ENCODE measurements at places on chromosomes 2 and 18.

DNA sequence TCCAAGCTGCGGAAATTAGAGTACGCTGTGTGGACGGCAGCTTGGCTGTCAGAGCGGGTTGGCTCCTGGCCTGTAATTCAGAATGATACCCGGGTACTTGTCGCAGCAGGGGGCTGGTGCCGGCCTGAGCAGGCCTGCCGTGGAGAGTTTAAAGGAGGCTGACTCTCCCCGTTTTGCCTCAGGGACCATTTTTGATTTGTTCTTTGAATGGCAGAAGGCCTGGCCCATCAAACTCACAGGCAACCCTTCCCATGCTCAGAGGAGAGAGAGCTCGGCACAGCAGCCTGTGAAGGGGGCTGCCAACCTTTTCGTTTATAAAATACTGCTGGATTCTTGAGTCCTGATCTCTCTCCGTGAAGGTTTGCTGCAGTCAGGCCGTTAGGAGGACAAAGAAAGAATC is 151.3 kb downstream of the KLHL29 start:
- DNase-seq: no peak

DNA sequence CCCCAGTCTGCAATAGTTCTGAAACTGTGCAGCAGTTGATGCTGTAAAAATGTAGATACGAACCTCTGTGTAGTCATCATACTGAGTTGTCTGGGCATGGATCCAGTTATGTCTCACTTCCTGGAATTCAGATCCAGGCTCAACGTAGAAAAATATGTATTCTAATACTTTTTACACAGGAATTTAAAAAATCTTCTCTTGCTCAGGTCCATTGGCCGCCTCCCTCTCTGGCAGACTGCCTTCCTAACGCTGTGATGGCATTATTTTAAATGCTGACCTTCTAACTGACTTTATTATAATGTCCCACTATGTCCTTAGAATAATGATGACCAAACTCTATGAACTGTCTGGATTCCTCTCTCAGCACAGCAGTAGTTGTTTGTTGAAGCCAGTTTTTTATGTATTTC is 119.6 kb downstream of the FEZ2 start:
- DNase-seq: no peak

DNA sequence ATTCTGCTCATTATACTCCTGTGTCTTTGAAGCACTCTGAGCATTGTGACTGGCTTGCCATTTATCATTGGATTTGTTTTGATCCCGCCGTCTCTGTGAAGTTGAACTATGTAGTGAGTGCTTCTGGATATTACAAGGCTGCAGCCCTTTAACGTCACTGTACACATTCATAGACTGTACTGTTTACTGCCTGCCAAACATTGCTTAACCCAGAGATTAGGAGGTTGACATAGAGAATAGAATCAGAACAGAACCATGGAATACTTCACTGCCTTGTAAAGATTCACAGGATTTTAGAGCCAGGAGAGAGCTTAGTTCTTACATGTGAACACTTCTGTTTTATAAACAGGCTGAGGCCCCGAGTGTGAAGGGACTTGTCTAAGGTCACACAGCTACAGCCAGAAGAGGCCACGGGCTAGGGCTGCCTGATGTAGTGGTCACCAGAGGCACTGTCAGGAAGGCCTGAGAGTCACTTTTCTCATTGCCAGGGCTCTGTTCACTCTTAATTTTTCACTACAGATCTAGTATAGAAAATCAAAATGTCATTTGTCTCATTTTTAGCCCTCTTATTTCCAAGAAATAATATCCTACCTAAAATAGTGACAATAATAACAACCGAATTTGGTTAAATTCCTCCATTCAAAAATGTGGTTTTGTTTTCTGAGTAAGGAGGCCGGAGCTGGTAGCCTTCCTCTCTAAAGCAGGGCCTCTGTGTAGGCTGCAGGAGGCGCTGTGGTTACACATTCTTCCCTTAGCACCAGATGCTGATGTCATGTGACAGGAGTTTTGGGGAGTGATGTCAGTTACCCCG is 87.9 kb downstream of the UGGT1 start:
- no peak for DNase-seq

GRCh38 chr2:21710031-21710430 is 586.3 kb downstream of the TDRD15 start:
- DNase-seq: no peak

- no peak for DNase-seq
These were observed 1202.5 kb downstream of the DSC3 start for GRCh38 chr18:29840089-29840488.

GRCh38 chr2:72893594-72894319 is 6.5 kb downstream of the SPR start:
- no peak for DNase-seq

- DNase-seq: no peak
These were observed 12.3 kb downstream of the FAM98A start for GRCh38 chr2:33586766-33587165.

- no peak for DNase-seq
These were observed 150.9 kb upstream of the CYRIA start for GRCh38 chr2:16816522-16816921.

DNA sequence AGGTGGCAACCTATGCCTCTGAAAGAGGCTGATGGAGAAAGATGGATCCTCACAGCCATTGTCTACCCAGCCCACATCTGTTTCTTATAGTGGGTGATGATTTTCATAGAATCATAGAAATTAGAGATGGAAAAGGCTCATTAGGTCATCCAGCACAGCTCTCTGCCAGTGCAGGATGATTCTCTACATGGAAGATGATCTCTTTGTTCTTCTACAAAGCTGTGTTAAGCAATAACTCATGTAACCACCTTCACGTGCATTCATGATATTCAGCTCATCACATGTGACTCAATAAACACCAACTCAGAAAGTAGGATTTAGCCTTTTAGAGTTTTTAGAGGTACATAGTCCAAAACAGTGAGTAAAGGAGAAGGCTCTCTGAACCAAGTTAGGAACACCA is 539.4 kb upstream of the ID2 start:
- DNase-seq: no peak

GRCh38 chr2:227503433-227504406 is 31.8 kb downstream of the AGFG1 start:
- DNase-seq: peak; percentile 32

GRCh38 chr2:120367649-120368048 is 21.7 kb downstream of the INHBB start:
- no peak for DNase-seq

GRCh38 chr2:31889044-31889443 is 121.8 kb downstream of the MEMO1 start:
- DNase-seq: no peak

GRCh38 chr2:190701586-190701985 is 52.7 kb downstream of the NAB1 start:
- DNase-seq: no peak

DNA sequence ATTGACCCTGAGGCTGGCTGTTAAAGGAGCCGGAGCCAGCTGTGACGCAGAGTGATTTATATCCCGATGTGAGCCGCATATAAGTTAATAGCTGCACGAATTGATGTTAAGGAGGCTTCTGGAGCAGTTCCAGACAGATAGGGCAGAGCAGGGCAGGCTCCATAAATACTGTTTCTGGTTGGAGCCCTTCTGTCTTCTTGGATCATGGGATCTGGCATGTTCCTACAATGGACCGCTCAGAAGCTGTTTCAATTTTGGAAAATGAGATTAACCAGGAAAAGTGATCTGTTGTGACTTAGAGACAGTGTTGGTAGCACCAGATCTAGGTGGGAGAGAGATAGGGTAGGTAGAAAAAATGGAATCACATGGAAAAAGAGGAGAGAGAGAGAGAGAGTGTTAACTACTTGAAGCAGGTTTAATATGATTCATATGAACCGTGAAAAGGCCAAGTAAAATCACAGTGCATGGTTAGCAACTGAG is 4.8 kb upstream of the IGFBP5 start:
- DNase-seq: no peak

DNA sequence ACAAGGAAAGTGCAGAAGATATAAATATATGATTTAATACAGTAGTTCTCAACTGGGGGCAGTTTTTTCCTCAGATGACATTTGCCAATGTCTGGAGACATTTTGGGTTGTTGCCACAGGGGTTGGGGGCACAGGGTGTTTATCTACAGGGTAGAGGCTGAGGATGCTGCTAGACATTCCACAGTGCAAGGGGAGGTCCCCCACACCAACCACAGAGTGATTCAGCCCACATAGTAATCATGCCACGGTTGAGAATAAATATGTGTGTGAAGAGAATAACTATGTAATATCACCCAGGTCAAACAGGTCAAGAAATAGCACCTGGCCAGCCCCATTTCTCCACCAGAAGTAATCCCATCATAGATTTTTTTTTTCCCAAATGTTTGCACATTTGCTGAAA is 17.9 kb downstream of the DYSF start:
- no peak for DNase-seq

DNA sequence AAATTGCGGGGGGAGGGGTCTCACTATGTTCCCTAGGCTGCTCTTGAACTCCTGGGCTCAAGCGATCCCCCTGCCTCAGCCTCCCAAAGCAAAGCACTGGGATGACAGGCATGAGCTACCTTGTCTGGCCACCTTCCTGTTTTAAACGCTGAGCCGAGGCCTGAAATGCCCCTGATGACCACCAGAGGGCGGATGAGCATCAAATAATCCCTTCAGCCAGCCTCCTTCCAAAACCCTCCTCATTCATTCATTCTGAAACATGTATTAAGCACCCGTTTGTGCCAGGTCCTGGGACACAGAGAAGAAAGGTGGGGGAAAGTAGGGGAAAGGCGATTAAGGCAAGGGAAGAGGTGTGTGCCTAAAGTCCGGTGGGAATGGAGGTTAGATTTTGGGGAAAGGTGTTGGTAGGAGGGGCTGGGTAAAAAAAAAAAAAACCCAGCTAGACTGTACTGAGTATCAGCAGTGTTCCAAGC is 30.7 kb upstream of the PTMA start:
- peak; percentile 75 for DNase-seq

DNA sequence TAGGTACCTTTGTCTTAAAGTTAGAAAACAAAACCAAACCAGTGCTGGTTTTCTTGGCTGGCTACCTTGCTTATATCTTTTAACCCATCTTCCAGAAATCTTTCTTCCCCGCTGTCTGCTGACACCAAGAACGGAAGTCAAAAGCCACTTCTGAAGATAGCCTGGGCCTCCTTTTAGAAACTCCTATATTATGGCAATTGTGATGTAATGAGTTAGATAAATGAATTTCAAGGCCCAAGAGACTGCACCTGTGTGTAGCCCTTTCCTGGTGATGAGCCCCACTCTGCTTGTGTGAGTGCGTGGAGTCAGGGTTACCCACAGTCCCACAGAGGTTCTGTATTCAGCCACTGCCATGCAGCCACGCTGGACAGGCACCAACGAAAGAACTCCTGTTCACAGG is 60.7 kb downstream of the ARMC9 start:
- no peak for DNase-seq

DNA sequence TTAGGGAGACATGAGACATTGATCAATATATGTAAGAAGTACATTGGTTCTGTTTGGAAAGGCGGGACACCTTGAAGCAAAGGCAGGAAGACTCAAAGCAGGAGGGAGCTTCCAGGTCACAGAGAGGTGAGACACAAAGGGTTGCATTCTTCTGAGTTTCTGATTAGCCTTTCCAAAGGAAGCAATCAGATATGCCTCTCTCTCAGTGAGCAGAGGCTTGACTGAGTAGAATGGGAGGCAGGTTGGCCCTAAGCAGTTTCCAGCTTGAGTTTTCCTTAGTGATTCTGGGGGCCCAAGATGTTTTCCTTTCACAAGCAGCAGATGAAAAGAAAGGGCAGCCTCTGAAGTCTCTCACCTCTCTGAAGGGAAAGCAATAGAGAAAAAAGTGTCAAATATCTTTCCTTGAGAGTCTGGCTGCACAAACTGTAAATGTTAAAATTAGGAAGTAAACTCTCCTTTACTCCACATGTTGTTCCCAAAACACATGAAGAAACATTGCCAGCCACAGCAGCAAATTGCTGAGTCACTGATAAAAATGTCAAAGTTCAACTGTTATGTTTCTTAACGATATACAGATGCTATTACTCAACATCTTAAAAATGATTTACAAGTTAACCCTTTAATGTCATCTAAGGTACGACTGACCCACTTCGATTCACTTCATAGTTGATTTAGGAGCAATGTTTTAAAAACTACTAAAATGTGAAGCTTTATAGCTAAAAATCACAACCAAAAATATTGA is 40.3 kb downstream of the CYB5A start:
- no peak for DNase-seq

DNA sequence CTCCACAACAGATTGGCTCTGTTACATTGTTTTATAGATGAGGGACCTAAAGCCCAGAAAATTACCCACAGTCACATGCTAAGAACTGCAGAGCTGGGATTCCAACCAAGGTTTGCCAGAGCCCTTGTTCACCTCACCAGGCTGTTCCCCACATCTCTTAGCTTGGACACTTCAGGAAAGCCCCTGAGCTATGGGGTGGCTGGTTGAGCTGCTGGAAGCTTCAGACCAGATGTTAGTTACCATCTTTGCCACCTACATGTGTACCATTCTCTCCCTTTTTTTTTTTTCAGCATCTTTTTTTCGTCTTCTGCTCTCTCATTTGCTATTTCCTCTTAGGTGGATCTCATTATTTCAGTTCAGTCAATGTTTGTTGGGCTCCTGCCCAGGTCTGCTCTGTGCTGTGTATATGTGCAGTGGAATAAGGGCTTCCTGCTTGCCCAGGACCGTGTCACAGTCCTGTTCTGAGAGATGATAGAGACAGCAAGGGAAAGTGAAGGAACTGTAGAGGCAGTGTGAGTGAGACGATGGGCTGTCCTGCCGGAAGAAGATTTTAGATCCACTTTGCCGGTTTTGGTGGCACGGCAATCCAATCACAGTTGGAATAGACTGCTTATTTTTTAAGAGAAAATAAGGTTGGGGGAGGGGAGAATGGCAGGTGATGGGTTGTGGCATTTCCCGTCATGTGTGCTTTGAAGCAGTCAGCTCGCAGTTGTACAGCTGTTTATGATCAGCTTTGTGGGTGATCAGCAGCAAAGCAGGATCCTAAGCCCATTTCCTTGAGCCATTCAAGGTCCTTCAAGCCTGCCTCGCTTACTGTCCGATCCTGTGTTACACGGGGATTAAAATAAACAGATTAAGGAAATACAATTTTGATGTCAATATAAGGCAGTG is 152.6 kb downstream of the RTN4 start:
- DNase-seq: no peak

All from substantia nigra (tissue), 51 donors.